Astrocyte of the spinal cord (primary cell): ENCODE measurements at places on chromosomes 5 and 9.

DNA sequence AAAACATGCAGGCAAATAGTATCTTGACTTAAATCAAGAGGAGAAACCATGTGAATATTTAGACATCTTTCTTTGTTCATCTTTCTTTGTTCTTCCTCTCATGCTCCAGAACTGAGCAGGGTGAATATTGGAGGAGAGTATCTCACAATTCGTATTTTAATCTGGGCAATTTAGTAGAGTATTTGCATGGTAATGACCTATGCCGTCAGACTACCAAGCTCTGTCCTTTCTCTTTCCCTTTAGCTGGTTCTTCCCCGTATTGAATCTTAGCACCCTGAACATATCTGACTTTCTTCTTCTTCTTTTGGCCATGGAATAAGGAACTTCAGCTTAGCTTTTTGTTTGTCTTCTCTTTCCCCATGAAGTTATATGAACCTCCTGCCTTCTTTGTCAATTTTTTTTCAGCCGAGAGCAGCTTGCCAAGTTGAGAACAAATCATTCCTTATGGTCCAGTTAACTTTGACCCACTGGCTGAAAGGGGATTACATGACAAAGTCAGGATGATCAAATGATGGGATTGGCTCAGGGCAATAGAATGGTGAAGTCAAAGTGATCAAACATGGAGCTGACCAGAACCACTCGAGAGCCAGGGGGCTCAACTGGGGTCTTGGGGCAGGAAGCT, 95.8 kb downstream of the DAPK1 start:
- DNase-seq: no peak

GRCh38 chr9:17744786-17745185, 165.9 kb downstream of the SH3GL2 start:
- DNase-seq: peak; percentile 23

- peak; percentile 11 for DNase-seq
Observed at GRCh38 chr5:44388321-44389089, 715 bp downstream of the FGF10 start.

GRCh38 chr5:60754495-60754894, 54.5 kb upstream of the DEPDC1B start:
- DNase-seq: no peak

- no peak for DNase-seq
Observed at GRCh38 chr5:171852255-171852681, 66.7 kb downstream of the SMIM23 start.

- no peak for DNase-seq
Observed at GRCh38 chr5:129696636-129697035, 51.3 kb upstream of the MINAR2 start.

- DNase-seq: no peak
Observed at GRCh38 chr5:10832987-10833386, 72.0 kb upstream of the DAP start.

DNA sequence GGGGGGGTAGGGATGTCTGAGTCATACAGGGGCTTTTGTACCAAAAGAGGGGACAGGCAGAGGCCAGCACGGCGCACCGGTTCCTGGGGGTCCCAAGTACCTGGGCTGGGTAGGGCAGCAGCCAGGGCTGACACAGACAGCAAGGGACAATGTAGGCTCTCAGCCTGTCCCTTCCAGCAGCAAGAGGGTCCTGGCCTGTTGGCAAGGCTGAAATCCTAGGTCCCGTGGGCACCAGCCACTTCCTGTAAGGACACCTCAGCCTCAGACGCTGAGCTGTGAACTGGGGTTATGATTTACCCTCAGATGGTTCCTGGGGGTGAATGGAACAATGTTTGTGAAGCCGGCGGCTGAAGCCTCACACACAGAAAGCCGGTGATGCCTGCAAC, 41.3 kb downstream of the NACC2 start:
- no peak for DNase-seq

- no peak for DNase-seq
Observed at GRCh38 chr9:9341203-9341602, 1271.6 kb downstream of the PTPRD start.

DNA sequence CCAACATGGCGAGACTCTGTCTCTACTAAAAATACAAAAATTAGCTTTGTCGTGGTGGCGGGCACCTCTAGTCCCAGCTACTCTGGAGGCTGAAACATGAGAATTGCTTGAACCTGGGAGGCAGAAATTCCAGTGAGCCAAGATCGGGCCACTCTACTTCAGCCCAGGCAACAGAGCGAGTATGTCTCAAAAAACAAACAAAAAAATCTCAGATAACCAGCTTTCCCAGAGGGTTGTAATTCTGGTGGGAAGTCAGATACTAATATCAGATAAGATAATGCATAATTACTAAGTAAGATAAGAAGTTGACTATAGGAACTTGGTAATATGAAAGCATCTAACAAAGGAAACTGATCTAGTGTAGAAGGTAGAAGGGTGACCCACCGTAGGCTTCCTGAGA, 60.6 kb downstream of the PCDH1 start:
- DNase-seq: no peak
